ENCODE measurements at places on chromosomes 13 and 19.

DNA sequence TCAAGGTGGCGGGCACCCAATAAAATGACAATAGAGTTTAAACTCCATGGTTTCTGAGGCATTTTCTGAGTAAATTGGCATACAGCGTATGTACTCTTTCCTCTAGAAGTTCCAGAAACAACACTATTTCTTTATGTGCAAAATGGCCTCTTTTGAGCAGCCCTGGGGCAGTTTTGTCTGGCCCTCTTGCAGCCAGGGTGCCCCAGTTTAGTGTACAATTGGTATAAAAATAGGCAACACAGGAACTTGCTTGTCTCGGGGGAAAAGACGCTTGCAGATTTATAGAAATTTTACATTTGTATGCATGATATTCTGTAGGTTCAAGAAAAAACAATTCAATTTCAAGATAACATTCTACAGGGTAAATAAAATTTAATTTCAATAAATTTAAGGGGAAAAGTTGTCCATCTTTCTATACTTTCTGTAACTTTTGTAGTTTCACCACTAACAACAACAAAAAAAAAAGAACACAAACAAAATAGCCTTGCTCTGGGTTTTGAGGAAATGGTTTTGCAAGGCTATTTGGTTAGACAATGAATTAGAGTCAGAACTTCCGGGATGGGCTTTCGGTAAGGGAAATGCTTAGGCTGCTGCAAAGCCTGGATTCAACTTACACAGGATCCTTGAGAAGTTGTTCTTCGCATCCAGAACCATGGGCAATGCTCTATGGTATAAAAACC is 45.3 kb downstream of the LRCH1 start:
- no peak for DNase-seq

DNA sequence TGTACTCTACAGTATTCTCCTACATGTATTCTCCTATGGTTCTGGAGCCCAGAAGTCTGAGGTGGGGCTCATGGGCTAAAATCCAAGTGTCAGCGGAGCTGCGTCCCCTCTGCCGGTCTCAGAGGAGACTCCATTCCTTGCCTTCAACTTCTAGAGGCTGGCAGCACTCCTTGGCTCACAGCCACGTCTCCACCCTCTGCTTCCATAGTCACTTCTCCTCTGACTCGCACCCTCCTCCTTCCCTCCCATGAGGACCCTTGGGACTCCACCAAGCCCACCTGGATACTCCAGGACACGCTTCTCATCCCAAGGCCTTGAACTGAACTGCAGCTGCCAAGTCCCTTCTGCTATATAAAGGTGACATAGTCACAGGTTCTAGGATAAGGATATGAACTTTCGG is 27.8 kb downstream of the DHRS12 start:
- DNase-seq = no peak

GRCh38 chr13:106533101-106533942 is 2.1 kb downstream of the EFNB2 start:
- DNase-seq = peak; percentile 34

GRCh38 chr13:106151056-106151699 is 384.3 kb downstream of the EFNB2 start:
- no peak for DNase-seq
